ENCODE measurements at places on chromosomes 11 and 22.

DNA sequence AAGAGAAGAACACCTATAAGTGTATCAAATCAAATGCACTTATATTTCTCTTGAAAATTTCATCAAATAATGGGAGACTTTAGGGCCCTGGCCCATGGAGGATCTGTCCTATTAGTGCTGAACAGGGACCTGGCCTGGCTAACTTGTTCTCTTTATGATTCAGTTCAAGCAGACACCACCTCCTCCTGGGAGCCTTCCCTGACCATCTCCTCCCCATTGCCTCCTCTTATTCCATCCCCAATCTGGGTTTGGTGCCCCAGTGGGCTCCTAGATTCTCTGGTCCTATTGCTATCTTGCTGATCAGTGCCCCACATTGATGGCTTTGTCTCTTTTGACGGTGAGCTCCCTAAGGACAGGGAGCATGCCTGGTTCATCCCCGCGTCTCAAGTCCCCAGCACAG, 60.1 kb downstream of the MICAL2 start:
- no peak for DNase-seq

- DNase-seq: no peak
Observed at GRCh38 chr11:120363436-120363835, 27.2 kb downstream of the ARHGEF12 start.

- DNase-seq: peak; percentile 94
Observed at GRCh38 chr22:19447330-19448075, at the start of gene C22orf39. TSS of gene C22orf39 (minus strand) at chr22:19447711. CDS start at chr22:19447688, 23 bp downstream.

- no peak for DNase-seq
Observed at GRCh38 chr11:120517390-120517761, 5.8 kb downstream of the GRIK4 start.

DNA sequence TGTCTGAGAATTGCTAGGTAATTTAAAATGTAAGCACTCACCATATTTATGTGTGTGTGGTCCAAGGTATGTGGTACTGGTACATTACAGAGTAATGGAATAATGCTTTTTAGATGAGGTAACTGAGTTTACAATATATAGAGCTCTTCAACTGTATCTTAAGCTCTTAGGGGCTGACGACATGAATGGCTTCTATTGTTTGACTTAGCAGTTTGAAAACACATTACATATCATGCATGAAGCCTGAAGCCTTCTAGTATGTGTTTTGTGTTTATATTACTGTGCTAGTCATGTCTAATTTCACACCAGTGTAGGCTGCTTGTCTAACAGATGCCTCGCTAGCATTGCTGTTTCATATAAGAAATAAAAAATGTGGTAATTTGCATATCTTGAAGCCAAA, 37.2 kb downstream of the GAS2 start:
- no peak for DNase-seq

GRCh38 chr11:11579012-11579988, 42.5 kb downstream of the GALNT18 start:
- no peak for DNase-seq

DNA sequence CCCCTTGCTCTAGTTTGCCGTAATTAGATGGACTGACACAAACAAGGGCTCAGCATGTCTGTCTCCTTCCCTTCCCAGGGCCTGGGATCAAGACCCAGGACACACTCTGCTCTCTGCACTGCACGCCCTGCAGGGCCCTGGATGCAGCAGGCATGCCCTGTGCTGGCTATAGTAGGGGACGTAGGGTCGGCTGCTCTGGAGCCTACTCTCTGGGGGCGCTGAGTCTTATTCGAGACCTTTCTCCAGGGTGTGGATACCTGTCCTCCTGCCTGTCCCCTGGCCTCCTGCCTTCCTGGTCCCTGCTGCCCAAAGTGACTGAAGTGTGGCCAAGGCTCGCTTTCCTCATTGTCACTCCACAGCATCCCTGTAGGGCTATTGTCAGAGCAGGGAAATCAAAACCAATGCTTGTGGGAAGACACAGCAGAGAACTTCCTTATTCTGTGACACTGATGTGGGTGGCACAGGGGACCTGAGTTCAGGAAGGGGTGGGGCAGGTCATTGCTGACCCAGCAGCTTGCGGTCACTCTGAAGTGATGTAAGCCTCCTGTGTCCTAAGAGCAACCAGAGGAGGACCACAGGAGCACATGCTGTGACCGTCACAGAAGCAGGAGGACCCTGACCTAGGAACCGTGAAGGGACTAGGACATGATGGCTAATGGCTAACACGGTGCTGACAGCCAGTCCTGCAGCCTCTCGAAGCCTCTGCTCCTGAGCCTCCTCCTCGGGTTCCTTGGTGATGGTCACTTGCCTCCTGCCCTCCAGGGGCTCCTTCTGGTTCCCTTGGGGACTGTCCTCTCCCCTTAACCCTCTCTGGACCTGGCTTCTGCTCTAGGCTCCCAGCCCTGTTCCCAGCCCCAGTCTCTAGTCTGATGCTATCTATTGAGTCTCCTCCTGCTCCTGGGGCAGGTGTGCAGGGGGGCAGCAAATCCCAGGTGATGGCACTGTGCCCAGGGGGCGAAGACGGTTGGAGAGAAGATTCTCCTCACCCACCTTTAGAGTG, 10.3 kb downstream of the APOBEC3A start:
- no peak for DNase-seq

GRCh38 chr22:33321466-33321865, 263.3 kb upstream of the SYN3 start:
- no peak for DNase-seq

DNA sequence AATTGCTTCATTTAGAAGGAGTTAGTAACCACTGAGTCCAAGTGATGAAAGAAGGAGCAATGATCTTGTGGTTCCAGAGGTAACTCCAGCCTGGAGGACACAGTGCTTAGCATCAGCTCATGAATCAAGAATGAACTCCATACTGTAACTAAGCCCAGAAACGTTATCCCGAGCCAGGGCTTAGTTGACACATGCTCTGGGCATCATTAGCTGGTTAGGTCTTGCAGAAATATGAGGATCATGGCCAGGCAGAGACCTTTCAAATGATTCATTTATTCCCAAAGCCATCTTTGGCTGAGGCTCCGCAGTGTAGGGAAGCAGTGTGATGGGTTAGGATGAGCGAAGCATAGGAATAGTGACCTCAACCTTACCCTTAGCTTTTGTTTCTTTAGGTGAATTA, 277.4 kb downstream of the FAM76B start:
- no peak for DNase-seq

DNA sequence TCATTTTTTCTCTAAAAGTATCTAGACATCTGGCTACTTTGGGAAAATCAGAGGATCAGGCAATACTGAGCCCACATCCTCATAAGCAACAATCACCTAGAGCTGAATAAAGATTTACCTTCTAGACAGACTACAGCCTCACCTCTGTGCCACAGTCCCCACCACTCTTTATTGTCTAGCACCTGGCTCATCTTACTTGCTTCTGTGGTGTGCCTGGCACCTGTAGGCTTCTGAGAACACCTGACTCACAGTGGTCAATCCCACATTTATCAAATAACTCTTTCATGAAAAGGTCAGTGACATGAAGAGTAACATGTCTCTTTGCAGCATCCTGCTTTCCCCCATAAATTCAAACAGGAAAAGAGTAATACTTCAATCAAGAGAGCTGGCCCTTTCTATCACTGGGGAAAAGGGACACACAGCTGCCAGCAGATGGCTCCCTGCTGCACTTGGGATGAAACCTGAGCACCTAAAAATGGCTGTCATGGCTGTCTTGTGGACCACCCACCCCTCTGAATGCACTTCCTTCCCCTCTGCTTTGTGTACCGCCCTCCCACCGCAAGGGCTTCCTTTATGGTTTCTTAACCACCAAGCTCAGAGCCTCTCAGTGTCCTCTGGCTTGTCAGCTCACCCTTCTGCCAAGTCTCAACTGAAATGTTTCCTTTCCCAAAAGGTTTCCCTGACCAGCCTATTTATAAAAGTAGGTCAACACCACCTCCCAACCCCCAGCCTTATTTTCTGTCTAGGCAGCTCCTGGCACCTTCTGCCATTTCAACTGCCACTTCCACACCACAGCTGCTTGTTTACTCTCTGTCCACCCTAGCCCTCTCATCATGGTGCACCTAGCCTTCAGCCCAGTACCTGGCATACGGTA, 9.3 kb downstream of the TFIP11 start:
- DNase-seq: no peak

All from kidney (tissue), 22 donors.